ENCODE measurements at places on chromosomes 3 and 15.

GRCh38 chr3:70770650-70771049 is 458.2 kb upstream of the MDFIC2 start:
- DNase-seq = no peak

DNA sequence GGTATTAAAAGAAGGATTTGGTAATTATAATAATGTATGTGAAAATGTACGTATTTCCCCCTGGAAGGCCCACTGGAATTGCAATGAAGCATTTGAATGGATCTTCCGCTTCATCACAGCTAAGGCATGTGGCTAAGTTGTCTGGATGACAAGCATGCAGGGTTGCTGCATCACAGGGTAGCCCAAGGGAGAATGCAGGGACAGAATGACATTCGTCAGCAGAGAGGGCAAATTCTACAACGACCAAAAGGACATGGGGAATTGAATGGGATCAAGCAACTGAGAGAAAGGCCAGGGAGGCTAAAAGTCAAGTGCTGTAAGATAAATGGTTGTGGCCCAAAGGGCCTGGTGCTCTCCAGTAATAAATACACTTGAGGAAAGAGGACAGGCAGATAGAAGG is 95.4 kb downstream of the ISL2 start:
- peak; percentile 64 for DNase-seq

DNA sequence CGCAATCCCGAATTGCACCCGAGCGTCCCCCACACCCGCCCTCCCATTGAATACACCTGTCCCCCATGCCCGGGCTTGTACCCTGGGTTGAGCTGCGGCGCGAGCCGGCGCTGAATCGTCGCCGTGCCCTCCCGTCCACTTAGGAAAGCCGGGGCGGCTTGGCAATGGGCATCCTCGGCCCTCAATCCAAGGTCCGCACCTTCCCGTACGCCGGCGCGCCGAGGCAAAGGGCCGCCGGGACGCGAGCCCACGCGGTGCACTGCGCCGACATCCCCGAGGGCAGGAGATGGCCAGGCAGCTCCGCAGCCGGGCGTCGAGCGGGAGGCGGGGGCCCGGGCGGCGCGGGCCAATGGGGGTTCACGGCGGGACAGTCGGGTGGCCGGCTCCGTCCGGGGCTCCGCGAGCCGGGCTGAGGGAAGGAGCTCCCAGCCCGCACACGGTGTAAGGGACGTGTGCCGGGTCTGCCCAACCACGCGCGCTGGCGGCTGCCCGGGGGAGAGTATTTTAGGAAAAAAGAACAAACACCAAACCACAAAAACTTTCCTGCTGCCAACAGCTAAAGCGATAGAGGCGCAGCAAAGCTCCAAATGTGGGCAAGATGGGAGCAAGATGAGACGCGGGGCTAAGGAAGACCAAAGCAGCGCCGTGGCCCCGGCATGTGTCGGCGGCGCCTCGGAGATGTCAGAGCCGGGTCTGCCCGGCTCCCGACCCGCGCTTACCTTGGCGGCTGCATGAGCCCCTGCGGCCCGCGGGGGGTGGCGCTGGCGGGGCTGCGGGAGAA is 621 bp downstream of the RGMA start:
- peak; percentile 25 for DNase-seq

GRCh38 chr3:56700151-56700550 is 17.1 kb upstream of the TASOR start:
- no peak for DNase-seq

DNA sequence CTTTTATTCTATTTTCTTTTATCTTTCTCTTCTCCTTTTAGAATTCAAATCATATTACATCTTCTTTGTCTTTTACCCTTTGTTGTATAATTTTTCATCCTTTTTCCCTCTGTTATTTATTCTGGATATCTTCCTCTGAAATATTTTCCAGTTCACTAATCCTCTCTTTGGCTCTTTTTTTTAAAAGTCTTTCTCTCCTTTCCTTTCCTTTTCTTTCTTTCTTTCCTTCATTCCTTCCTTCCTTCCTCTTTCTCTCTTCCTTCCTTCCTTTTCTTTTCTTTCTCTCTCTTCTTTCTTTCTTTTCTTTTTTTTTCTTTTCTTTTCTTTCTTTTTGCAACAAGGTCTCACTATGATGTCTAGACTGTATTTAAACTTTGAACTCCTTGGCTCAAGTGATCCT is 9.3 kb downstream of the SUSD5 start:
- DNase-seq = no peak

GRCh38 chr3:121836481-121836880 is 1.5 kb downstream of the EAF2 start:
- DNase-seq = no peak

DNA sequence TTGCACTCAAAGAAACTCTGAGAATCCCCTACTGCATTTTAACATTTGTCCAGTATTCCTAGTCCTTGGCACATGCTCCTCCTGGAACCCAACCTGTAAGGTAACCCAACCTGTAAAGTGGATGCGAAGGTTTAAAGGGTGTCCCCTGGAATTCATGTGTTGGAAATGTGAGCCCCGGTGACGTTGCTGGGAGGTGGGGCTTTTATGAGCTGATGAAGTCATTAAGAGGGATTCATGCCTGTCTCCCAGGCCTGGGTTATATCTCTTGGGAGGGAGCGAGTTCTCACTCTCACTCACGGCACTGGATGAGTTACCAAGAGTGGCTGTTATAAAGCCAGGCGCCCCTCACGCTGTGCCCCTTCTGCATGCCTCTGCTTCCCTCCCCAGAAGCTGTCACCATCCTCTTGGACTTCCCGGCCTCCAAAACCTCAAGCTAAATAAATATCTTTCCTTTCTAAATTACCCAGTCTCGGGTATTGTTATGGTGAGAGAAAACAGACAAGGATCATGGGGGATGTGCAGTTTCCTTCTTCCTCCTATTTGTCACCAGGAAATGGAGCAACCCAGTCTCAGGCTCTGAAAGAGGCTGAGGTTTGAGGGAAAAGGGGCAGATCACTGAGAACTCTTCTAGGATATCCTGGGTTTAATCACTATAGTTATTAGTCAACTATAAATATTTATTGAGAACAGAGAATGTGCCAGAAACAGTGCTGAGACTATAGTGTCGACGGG is 7.6 kb downstream of the XXYLT1 start:
- peak; percentile 43 for DNase-seq

DNA sequence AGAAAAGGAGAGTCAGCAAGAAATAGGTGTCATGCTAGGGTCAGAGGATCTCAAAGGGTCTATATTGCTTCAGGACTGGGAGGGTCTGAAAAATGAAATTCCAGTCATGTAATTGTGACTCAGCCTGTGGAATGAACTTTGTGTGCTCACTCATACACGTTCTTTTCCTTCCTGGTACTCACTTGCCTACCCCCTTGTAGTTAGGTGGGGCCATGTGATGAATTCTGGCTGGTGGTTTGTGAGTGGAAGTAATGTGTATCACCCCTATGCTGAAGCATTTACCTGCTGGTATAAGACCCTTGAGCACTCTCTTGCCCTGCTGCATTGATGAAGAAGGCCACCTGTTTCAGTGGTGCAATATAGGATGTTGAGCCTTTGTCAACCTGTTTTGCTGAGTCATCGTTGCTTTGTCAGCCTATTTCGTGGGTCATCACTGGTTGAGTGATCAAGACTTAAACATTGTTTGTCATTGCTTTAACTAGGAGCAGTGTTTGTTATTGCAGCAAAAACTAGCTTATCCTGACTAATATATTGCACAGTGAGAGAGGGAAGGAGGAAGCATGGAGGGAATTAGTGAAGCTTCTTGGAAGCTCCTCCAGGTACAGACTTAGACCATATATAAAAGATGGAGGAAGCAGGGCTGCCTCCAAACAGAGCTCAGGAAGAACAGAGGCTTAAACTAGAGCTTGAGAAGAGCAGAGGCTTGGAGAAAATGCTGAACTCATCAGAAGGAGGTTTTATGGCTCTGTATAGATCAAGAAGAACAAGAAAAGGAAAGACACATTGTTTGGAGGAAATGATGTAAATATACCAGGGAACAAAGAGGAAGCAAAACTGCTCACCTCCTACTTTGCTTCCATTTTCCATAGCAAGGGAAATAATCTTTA is 28.9 kb downstream of the TLNRD1 start:
- peak; percentile 53 for DNase-seq

DNA sequence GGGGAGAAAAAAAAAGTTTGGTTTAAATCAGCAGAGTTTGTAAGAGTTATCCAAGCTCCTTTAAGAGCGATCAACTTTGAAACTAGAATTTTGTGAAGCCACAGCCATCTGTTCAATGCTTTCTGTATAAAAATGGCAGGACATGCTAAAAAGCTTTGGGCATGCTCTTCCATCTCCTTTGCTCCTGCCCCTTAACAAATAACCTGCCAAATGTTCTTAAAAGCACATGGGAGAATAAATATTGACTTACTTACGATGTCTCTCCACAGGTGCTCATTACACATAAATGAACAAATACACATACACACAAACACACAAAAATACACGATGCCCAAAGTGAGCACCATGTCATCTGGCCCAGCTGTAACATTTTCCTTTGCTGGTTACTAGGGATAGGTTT is 211.8 kb upstream of the DPH6 start:
- DNase-seq = no peak

DNA sequence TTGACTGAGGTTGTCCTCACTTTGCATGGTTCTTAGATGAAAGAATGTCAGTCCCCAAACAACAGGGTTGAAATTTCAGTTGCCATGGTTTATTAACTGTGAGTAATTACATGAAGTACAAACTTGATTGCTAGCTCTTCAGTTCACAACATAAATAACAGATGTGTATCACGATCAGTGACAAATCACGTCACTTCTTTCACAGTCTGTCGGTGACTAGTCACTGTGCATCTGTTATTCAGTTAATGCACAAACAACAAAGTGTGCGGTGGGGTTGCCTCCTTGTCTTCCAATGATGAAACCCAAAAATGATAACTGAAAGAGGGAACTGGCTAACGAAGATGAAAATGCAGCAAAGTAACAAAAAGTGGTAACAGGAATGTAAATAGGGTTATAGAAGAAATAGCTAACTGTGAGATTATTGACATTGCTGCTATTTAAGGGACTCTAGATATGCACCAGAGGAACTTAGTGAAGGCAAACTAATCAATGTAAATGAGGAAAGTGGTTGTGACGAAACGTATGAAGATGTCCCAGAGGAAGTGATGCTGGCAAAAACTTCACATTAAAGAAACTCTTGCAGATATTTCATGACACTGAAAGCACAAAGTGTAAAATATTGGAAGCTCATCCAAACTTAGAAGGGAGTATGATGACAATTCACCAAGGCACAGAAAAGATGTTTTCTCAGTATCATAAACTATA is 159.3 kb downstream of the WDR76 start:
- DNase-seq = no peak

DNA sequence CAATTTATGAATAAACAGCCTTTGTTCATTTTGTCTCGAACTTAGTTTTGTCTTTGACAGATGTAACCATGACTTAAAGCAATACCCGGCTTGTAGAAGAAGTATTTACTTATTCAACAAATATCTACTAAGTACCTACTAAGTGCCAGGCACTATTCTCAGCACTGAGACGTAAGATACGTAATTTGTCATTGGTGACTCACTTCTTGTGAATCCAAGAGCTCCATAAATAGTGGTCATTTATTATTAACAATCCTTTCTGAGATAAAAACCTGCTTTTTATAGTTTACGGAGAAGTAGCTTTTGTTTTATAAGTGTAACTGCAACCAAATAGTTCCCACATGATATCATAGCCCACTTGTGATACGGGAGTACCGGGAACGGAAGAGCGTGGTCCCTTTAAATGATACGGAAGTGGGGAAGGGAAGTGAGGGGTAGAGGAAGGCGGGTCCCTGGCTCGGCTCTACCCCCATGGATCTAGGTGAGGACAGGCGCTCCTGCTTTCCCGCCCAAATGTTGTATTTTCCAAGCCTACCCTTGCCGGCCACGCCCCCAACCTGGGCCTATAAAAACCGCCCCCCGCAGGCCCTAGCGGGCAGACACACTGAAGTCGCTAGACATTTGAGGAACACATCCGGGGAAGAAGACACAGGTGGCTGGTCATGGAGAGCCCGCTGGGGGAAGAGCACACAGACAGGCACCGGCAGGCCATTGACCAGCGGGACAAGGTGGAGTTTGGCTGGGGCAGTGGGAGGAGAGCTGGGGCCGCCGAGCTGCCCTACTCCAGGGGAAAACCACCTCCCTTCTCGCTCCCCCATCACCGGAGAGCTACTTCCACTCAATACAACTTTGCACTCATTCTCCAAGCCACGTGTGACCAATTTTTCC is at the start of gene SAMMSON:
SAMMSON (plus strand) TSS at position 594 of the 888 bp plus-strand sequence.
- DNase-seq = peak; percentile 33

- DNase-seq = no peak
Measured at GRCh38 chr3:179962629-179963387, 73.9 kb downstream of the PEX5L start.

DNA sequence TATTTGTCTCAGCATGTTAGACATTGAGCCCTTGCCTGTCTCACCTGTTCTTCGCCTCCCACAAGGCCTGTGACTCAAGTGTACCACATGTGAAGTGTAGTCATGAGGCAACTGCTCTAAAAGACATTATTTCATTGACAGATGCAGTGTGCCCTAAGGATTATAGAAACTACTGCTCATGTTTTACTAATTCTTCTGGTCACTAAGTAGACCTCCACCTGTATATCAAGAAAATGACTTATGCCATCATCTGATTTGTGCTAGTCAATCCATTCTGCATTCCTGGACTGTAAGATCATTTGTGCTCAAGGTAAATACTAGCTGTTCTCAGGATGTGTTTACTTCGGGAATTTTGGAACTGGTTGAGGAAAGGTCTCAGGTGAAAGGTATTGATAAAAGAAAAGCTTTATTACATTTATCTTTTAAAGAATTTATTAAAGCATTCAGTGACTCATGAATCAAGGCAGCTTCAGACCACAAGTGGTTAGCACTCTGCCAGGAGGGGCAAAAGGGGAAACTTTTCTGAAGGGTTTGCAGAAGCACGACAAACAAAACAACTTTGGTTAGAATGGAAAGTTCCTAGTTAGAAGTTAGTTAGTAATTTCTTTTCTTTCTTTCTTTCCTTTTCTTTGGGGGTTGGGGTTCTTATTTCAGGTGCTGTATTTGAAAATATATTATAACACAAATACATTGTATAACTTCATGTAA is 465.3 kb upstream of the CBLB start:
- peak; percentile 61 for DNase-seq

DNA sequence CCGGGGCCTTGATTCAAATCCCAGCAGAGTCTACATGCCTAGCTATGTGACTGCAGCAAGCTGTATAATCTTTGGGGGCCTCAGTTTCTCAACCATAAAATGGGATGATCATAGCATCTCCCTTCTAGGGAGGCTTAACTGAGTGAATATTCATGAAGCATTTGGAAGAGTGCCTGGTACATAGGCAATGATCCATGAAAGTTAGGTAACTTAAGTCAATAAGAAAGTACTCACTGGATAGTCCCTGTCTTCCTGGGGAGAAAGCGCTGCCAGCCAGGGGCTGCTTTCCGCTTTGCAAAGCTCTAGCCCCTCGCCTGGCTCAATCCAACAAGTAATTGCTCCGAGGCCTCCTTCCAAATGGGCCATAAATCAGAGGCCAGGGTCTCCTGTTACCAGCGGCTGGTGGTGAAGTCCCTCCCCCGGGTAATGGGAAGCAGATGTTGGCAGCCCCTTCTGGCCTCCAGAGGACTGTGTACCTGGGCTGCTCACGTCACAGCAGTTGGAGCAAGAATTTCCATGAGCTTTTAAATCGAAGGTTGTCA is 521.9 kb upstream of the PROK2 start:
- DNase-seq = peak; percentile 72

Data from fibroblast of skin of right biceps (primary cell).